ENCODE measurements at places on chromosomes 12 and 14.

DNA sequence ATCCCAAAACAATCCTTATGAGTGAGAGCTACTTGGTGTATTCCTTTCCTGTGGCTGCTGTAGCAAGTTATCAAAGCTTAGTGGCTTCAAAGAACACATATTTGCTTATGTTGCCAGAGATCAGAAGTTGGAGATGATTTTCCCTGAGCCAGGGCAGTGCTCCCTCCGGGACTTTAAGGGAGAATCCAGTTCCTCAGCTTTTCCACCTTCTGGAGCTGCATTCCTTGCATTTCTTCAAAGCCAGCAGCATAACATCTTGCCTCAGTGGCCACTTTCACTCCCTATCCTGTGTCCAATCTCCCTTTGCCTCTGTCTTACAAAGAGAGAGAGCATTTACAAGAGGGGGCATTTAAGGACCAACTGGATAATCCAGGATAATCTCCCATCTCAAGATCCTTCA lies 33.7 kb downstream of the P2RX7 start:
- no peak for DNase-seq

GRCh38 chr14:98138666-98139065 lies 1133.3 kb downstream of the BCL11B start:
- no peak for DNase-seq

GRCh38 chr12:30640392-30640791 lies 55.3 kb downstream of the IPO8 start:
- no peak for DNase-seq

DNA sequence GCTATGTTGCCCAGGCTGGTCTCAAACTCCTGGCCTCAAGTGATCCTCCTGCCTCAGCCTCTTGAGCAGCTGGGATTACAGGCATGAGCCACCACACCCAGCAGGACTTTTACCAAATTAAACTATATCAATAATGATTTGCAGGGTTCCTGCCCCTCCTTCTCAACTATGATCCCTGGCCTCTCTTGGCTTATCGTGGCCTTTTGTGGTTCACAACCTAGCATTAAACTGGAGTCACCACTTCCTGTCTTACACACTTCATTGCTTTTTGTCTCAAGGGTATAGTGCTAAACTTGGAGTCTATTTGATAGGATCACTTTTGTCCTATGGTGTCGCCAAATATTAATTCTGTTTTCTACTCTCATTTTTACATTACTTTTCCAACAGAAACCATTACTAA lies 64.5 kb downstream of the SEC23A start:
- no peak for DNase-seq

- no peak for DNase-seq
These were observed 31.1 kb upstream of the BEGAIN start for GRCh38 chr14:100618318-100618693.

- DNase-seq = no peak
These were observed 6.2 kb downstream of the DENND5B start for GRCh38 chr12:31584782-31585181.

GRCh38 chr12:113443030-113443539 lies 20.9 kb downstream of the SDSL start:
- DNase-seq = no peak

- DNase-seq = no peak
These were observed 21.1 kb upstream of the ADAM20 start for GRCh38 chr14:70555890-70556289.

- DNase-seq = no peak
These were observed 31.5 kb downstream of the SYNDIG1L start for GRCh38 chr14:74394549-74394948.

GRCh38 chr14:61116369-61116768 lies 135.3 kb downstream of the SLC38A6 start:
- DNase-seq = no peak

GRCh38 chr12:45883187-45883586 lies 107.2 kb downstream of the SCAF11 start:
- no peak for DNase-seq

All from AG04449 (cell line).